ENCODE measurements at places on chromosomes 16 and 17.

- no peak for DNase-seq
Measured at GRCh38 chr16:17548825-17549224, 78.1 kb upstream of the XYLT1 start.

DNA sequence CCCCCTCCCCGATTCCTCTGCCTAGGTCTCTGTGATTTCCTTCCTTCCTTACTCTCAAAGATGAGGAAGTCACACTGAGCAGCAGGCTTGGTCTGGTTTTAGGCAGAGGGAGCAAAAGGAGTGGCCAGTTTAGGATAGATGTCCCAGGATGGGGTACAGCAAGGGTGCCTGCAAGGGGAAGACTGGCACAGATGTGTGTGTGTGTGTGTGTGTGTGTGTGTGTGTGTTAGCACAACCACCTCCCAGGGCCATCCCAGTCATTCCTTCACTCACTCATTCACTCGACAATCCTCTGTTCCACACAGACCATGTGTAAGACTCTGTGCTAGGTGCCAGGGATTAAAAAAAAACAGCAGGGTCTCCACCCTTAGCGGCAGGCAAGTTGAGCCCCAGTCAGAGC, 35.9 kb downstream of the TMEM132E start:
- DNase-seq, result no peak

- no peak for DNase-seq
Measured at GRCh38 chr16:85618521-85618920, 5.4 kb downstream of the GSE1 start.

DNA sequence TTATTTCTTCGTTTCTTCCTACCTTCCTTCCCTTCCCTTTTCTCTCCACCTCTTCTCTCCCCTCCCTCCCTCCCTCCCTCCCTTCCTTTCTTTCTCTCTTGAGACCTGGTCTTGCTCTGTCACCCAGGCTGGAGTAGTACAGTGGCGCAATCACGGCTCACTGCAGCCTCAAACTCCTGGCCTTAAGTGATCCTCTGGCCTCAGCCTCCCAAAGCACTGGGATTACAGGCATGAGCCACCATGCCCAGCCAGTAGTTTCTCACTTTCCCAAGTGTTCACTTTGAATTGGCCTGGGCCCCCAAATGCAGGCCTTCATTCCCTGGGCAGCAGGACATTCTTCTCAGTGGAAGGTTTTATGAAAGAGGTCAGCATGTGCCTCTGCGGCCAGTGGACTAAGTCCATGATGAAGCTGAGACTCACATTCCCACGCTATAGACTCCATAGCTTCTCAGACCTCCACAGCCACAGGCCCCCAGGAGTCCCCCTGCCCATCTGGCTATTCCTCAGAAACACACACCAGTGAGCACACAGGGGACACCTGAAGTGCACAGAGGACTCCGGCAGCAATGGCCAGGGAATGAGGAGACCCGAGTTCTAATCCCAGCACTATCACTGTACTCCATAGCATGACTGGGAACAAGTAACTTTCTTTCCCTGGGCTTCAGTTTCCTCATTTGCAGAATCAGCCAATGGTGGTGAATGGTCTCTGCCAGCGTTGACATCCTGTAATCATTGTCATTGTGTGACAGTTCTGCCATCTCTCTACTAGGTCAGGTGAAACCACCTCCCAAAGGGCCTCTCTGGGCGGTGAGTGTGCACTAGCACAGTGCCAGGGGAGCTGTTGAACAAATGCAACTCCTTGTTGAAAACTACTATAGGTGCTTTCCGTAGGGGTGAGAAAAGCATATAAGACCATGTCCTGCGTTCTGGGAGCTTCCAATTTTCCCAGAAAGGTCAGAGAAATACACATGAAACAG, 69.2 kb upstream of the TBX2 start:
- DNase-seq, result no peak

- no peak for DNase-seq
Measured at GRCh38 chr17:77366206-77366557, 225.4 kb downstream of the SEC14L1 start.

DNA sequence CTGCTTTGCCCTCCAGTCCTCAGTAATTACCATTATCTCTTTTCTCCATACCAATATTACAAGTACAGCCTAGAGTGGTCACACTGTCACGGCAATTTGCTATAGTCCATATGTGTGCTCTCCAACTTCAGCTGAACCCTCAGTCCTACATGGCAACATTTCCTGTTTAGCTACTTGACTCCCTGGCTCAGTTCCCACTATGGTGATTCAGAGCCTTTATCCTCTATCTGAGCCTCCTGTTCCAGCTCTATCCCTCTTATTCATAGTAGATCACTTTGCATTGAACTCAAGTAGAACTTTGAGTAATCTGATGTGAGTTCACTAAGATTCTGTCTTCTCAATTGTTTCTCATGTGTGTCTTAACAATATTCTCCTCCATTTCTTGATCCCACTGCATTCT, 43.7 kb upstream of the GOSR1 start:
- DNase-seq, result no peak

GRCh38 chr16:79788949-79789348, 188.4 kb upstream of the MAF start:
- DNase-seq, result no peak

DNA sequence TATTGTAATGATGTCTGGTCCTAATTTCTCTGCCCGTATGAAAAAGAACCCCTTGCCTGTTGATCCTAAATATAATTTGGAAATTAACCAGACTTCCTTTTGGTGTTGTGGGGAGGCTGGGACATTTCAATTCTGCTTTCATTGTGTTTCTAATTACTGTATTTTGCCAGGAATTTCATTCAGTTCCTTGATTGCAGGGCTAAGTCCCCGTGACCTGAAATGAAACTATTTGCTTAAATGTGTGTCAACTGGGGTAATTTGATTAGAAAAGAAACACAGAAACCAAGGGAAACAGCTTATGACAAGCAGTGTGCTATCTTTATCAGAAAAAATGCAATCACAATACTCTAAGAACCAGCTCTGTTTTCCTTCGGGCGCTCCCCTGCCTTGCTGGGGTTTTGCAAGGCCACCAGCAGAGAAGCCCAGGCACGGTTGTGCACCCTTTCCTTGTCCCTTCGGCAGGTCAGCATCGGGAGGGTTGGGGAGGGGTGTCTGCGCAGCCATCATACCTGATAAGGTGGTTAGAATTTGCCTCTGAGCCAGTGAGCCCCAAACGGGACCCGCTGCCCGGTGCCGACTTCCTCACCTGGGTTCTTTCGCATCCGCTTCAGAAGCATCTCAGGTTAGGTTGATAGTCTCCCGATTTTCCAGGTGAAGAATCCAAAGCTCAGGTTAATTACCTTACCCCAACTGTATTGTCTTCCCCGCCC, 19.4 kb downstream of the KLHL36 start:
- no peak for DNase-seq

DNA sequence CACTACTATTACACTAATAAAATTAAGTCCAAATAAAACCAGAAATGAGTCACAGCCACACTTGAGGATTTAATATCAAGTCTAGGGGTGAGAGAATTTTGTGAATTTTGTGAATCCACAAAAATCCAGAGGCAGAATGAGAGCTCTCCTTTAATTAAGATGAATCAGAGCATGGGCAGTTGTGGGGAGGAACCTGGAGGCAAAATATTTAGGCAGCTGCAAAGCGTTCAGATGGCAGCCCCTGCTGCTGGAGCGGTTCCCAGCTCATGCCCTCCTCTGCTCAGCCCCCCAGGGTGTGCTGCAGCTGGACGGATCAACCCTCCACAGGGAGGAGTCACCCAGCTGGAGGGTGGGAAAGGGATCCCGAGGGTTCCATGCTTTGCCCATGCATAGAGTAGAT, 43.4 kb upstream of the IRX6 start:
- DNase-seq, result no peak

- DNase-seq, result no peak
Measured at GRCh38 chr17:34291721-34292348, 6.3 kb downstream of the CCL11 start.

- DNase-seq, result no peak
Measured at GRCh38 chr16:69804297-69804696, 42.2 kb downstream of the WWP2 start.

DNA sequence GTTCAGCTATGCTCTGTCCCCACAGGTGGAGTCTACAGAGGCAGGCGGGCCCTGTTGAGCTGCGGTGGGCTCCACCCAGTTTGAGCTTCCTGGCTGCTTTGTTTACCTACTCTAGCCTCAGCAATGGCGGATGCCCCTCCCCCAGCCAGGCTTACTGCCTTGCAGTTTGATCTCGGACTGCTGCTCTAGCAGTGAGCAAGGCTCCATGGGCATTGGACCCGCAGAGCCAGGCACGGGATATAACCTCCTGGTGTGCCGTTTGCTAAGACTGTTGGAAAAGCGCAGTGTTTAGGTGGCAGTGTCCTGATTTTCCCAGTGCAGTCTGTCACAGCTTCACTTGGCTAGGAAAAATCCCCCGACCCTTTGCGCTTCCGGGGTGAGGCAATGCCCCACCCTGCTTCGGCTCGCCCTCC, 89.1 kb downstream of the BCAS3 start:
- no peak for DNase-seq

DNA sequence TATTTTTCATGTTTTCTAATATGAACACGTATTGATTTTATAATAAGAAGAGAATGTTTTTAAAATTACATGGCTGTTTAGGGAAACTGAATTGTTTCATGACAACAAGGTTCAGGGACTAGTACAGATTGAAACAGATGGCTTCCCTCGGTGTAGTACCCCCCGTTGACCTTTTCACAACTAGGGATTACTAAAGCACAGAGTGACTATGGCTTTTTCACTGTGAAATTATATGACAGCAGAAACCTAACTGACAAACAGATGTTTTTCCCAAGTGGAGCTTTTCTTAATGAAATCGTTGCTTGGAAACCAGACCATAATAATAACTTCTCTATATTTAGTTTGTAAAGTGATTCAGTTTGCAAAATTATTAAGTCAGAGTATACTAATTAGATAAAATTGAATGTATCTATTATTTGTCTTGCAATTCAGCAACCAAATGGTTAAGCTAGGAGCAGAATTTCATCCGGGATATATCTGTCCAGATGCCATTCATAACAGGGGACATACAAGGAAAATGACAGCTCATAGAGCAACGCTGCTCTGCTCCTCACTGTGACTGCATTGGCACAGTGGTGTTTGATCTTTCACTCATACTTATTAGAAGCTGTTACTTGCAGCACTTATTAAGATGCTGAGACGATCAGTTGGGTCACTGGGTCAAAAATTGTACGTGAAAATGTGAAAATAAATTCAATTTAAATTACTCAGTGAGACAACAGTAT, 111.7 kb downstream of the TANGO6 start:
- no peak for DNase-seq

DNA sequence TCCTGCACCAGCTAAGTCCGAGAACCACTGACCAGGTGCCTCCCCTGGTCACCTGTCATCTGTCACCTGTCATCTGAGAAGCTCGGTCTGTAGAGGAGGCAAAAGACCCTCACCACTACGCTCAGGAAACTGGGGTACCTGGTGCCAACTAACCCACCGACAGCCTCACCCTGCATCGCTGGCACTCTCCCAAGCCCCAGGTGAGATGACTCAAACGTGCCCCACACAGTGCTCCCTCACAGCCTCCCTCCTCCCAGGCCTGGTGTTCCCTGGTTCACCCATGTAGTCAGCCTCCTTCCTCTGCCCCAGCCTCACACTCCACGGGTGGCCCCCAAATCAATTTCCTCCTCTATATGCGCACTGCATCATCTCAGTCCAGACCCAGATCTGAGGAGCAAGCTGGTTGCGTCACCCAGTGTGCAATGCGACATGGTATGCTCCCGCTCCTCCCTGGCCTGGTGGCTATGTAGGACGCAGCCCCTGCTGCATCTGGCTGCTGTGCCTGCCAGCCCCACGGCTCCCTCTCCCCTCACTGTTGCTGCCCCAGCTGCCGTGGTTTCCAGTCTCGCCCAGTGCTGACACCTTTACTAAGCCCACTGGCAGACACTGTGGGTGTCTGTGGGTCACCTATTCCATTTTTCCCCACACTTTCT, 68.3 kb downstream of the GTF3C1 start:
- no peak for DNase-seq

DNA sequence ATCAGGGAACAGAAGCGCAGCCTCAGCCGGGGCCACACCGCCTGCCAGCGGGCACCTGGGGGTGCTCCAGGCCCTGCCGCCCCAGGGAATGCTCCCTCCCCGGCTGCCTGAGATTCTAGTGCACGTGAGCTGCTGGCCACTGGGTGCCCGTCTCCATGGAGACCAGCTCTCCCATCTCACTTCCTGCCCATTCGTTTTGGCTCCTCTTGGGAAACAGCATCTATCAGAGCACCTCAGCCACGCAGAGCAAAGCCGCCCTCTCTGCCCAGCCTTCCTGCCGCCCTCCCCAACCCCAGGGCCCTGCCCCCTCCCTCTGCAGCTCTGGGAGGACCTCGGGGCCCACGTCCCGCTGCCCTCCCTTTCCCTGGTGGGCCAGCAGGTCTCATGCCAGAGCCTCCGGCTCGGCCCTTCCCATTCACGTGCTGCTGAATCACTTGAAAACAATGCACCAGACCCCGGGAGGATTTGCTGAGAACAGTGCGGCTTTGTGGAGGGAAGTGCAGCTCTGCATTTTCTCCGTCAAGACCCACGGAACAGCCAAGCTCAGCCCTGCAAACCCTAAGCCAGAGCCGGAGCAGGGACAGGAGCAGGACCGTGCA, 19.4 kb downstream of the CEP295NL start:
- DNase-seq, result no peak

DNA sequence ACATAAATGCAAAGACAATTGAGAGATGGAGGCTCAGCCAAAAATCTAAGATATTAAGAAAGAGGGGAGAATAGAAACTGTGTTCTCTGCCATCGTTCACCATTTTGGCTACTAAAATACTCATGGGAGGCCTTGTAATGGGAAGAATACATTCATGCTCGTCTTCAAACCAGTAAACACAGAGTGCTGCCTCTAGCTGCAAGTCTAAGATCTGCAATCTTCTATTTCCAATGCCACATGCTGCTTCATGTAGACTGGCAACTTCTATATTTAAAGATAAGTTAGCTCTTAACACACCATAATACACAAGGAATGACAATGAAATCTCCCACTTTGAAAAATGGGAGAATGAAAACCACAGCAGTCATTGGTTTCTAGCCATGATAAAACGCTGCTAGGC, 387.3 kb downstream of the HS3ST3B1 start:
- DNase-seq, result no peak

GRCh38 chr17:29778956-29779811, 150.8 kb downstream of the SSH2 start:
- DNase-seq, result peak; percentile 84

DNA sequence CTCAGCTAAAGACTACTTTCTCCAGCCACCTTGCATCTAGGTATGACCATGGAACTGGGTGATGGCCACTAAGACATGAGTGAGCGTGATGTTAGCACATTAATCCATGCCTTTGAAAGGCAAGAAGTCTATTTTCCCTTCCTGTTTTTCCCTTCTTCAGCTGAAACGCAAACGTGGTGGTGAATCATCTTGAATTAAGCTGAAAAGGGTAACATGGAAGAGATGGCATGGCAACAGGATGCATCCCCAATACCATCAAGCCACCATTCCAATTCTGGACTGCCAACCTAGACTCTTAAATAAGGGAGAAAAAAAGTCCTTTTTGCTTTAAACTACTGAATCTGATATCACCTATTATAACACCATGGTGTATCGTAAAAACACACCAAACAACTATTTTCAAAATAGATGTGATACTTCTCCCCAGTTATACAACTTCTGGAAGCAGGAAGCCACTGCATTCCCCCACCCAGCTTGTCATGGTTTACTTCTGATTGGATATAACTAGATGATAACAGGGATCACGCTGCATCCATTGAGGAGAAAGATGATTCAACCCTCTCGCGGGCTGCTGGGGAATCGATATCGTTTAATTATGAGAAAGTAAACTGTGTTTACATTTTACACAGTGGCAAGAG, 368.6 kb downstream of the CDH13 start:
- no peak for DNase-seq
